ENCODE measurements at places on chromosomes 3 and 15.

GRCh38 chr3:115084686-115085085 lies 62.4 kb downstream of the ZBTB20 start:
- no peak for DNase-seq

DNA sequence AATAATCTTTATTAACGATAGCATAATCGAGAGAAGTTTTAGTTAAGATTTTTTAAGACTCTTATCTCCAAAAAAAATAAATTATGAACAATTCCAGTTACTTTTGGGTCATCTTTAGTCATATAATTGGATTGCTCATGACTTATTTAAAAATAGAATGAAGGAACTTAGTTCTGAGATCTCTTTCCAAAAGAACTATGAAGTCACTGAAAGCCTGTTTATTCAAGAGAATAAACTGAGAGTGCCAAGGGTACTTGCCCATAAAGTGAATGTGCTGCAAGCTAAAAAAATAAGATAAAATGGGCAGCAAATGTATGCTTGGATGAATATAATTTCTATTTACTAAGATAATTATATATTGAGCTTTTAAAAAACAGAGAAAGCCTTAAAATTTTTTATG lies 176.5 kb upstream of the PLSCR5 start:
- no peak for DNase-seq

DNA sequence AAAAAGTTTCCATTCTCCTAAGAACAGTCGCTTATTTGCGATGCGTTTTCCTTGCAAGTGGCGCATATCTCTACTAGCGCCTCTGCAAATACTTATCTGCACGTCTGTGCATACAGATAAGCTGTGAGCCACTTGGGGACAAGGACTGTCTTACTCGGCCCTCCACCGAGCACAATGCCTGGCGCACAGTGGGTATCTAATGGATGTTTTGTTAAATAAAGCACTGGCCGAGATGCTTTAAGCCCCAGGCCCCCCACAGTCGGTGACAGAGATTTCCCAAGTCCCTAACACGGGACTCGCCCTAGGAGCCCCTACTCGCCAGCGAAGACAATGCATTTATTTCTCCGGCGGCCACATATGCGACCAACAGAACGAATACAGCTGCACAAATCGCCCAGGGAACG lies 503 bp downstream of the HLTF start:
- no peak for DNase-seq

- no peak for DNase-seq
Measured at GRCh38 chr3:125058529-125058928, 2.7 kb upstream of the HEG1 start.

GRCh38 chr3:135897715-135898114 lies 67.8 kb upstream of the PPP2R3A start:
- DNase-seq, result no peak

- no peak for DNase-seq
Measured at GRCh38 chr3:183754052-183754451, 56.5 kb downstream of the YEATS2 start.

DNA sequence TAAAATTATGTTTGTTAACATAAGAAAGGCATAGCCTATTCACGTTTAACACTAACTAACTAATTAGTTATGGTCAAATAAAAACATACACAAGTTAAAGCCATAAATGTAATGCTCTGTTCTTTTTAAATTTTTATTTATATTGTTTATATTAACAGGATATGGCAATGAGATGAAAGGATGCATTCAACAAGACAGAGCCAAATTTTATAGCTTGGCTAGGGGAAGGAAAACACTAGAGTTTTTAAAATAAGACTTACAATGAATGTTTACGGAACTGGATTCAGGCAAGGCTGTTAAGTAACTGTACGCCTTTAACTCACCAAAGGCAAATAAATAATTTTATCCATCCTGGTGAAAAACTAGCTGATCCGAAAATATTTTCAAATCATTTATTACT lies 86.4 kb downstream of the ZPLD1 start:
- no peak for DNase-seq

DNA sequence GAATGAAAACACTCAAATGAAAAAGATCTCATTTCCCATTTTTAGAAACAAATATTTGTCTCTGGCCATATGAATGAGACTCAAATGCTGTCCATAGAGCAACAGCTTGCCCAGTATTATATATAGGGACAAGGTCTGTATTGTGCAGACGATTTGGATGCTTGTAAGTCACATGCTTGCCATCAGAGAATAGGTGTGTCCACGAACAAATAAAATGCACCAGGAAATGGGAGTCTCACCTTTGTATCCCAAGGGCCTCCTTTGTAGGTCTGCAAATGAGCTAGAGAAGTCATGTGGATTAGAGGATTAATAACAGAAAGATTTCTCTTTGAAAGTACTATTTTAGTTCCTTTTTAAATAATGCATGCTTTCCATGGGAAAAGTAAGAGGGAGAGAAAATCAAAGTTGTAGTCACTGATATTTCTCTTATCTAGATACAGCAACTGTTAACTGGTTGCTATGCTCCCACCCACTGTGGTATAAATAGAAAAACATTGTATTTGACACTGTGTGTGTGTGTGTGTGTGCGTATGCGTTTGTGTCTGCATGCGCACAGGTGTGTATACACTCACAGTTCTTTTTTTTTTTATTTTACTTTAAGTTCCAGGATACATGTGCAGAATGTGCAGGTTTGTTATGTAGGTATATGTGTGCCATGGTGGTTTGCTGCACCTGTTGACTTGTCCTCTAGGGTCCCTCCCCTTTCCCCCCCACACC lies 383.4 kb upstream of the ARRDC4 start:
- DNase-seq, result no peak

- DNase-seq, result no peak
Measured at GRCh38 chr3:125324341-125324740, 50.8 kb downstream of the ZNF148 start.

GRCh38 chr3:130811557-130811956 lies 64.9 kb upstream of the PIK3R4 start:
- DNase-seq, result no peak

- DNase-seq, result no peak
Measured at GRCh38 chr3:73433079-73433478, 191.7 kb downstream of the PDZRN3 start.

GRCh38 chr3:197124713-197125112 lies 95.1 kb upstream of the MELTF start:
- DNase-seq, result no peak

DNA sequence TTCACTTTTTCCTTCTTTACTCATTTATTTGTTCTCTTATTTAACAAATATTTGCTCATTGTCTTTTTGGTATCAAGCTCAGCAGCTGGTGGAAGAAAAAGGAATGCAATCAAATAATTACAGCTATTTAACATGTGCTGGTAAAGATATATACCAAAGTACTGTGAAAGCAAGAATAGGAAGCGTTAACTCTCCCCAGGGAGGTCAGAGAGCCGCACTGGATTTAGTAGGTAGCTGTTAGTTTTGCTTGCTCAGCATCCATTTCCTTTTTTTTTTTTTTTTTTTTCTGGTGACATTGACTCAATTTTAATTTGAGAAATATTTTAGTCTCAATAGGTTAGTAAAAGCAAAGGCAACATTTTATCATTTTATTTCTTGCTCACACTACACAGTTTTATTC lies 308.5 kb upstream of the MDFIC2 start:
- no peak for DNase-seq

GRCh38 chr15:83626171-83626802 lies 27.6 kb upstream of the ADAMTSL3 start:
- DNase-seq, result no peak

DNA sequence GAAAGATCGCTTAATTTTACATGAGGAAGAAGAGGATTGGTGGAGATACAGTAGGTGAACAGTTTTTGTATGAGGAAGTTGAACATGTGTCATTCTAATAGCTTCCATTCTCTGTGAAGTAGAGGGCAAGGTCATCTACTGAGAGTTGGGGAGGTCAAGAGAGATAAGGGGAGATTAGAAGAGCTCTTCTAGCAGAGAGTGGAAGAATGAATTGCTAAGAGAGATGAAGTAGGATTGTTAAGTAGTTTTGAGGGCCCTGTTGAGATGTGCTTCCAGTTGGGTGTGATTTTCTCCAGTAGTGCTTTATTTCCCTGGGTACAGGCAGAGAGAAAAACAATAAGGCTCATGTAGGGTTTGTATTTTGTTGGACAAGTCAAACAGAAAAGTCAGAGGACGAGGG lies 5.2 kb downstream of the OPA1 start:
- no peak for DNase-seq

- DNase-seq, result no peak
Measured at GRCh38 chr15:84826369-84826823, 9.2 kb downstream of the ALPK3 start.

DNA sequence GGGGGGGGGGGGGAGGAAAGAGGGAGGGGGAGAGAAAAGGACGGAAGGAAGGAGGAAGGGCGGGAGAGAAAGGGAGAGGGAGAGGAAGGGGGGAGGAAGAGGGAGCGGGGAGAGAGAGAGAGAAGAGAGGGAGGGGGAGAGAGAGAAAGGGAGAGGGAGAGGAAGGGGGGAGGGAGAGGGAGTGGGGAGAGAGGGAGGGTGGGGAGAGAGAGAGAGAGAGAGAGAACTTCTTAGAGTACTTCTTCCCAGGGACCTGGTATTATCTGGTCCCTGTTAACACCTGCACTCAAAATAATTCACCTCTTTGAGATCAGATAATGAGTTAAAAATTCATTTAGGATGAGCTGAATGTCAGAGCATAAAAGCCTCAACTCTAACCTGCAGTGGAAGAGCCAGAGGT lies 1.1 kb downstream of the SEC13 start:
- no peak for DNase-seq

DNA sequence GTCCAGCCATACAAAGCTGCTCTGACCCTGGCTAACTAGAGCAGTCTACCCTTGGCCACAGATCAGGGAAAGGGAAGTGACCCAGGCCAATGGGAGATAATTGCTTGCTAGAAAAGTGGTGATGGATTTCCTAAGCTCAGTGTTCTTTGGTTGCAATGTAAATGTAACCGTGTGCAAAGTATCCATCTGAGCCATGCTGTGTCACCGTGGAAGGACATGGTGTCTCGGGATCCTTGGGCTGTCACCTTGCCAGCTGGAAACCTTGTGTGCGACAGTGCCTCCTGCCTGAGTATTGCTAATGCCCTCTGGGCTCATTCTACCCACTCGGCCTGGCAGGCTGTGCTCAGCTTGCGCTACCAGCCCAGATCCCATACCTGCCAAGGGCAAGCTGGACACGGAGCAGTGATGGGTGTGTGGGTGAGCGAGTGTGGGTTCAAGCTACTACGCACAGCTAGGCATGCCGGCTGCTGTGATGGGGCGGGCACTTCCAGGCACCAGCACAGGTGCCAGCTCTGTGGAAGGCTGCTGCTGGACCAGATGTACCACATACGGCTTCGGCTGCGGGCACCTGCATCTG lies 10.7 kb upstream of the SIAH2 start:
- DNase-seq, result no peak

- DNase-seq, result no peak
Measured at GRCh38 chr15:93044301-93045190, 44.5 kb downstream of the RGMA start.

- DNase-seq, result no peak
Measured at GRCh38 chr15:77173487-77173886, 102.6 kb upstream of the TSPAN3 start.

- DNase-seq, result no peak
Measured at GRCh38 chr3:50359760-50360110, 414 bp upstream of the TMEM115 start.

- DNase-seq, result no peak
Measured at GRCh38 chr3:107630779-107631178, 108.0 kb downstream of the BBX start.

All from fibroblast of skin of left quadriceps (primary cell).